ENCODE measurements at places on chromosomes 16 and 17.

DNA sequence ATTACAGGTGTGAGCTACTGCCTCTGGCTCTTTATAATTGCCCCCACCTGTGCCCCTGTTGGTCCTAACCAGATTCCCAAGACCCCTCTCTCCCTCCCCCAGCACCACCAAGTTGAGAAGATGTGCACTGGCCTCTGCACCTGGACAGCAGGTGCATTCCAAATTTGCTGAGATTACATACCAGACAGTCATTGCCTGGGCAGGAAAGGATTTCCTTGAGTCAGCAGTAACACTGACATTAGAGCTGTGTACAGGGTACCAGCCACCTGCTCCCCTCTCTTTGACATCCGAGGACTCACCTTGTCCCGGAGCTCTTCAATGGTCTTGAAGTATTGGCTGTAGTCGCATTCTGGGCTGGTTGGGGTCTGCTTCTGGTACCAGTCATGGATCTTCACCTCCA lies 659 bp downstream of the KRT15 start:
- no peak for DNase-seq

DNA sequence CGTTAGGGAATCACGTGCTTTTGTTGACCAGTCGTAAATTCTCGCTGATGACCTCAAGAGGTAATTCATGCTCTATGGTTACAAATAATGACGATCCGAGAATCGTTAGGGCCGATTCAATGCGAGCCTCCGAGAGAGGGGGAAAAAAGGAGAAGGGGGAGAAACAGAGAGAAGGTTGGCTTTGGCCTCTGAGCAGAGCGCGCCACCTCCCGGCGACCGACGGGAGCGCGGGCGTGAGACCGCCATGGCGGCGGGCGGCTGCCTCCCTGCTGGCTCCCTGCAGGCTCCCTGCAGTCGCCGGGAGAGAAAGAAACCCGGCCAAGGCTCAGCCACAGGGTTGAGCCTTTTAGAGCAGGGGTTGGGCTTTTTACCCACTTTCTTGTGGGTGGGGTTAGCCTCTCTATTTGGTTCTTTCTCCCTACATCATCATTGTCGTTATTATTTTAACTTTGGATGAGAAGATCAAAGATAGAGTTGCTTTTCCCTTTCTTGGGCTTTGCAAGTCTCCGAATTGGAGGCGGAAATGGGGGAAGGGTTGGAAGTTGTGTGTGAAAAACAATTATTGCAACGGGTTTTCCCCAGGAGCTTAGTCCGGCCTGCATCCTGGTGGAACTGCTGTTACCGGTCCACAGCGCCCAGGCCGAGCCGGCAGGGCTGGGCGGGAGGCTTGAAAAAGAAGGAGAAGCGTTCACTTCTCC lies 410 bp upstream of the HOXB5 start:
- DNase-seq: no peak

GRCh38 chr17:69913616-69914015 lies 161.4 kb upstream of the KCNJ16 start:
- DNase-seq: no peak

DNA sequence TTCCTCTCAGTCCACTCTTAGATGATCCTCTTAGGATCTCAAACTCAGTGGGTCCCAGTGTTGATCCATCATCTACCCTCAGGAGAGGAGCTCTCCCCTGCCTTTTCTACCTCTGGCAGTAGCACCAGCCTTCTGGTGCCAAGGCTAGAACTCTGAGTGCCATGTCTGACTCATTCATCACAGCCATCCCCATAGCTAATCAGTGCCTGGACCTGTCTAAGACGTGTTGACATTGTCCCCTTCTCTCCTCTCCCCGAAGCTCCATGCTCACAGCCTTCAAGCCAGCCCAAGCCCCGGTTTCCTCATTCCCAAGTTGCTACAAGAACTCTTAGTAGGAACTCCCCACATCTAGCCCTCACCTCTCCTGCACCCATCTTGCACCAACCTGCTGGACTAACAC lies 73.5 kb upstream of the GRIN2A start:
- DNase-seq: no peak

DNA sequence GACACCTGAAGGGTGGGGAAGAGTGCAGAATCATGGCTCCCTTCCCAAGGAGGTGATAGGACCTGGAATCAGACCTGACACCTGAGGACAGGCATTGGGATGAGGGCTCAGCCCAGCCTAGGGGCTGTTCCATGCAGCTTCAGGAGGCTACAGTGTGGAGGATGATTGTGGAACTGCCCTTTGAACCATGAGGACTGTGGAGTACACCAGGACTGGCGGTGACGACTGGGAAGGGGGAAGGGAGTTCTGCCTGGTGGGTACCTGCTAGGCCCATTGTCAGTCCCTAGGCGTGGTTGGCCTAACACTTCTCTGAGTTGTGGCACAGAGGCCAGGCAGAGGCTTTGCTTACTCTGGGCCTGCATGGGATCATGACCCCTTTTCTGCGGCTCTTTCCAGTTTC lies 76.1 kb downstream of the MPRIP start:
- no peak for DNase-seq

- DNase-seq: no peak
Observed at GRCh38 chr17:79628861-79629547, 18.2 kb upstream of the RBFOX3 start.

DNA sequence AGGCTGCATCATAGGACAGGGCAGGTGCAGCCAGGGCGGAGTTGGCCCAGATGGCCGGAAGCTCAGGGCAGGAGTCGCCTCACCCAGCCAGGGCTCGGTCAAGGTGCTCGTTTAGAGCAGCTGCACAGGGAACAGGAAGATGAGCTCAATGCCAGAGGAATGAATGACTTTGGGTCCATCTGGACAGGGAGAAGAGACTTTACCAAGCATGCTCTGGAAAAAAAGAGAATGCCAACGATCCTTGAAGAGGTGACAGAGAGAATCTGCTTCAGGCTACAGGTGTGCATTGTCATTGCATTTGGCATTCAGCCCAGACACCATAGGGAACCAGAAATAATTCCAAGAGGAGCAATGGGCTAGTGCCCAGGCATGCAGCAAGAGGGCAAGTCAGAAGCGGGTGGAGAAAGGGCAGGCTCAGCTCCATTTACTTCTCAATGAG lies 6.7 kb upstream of the MPP3 start:
- peak; percentile 86 for DNase-seq

DNA sequence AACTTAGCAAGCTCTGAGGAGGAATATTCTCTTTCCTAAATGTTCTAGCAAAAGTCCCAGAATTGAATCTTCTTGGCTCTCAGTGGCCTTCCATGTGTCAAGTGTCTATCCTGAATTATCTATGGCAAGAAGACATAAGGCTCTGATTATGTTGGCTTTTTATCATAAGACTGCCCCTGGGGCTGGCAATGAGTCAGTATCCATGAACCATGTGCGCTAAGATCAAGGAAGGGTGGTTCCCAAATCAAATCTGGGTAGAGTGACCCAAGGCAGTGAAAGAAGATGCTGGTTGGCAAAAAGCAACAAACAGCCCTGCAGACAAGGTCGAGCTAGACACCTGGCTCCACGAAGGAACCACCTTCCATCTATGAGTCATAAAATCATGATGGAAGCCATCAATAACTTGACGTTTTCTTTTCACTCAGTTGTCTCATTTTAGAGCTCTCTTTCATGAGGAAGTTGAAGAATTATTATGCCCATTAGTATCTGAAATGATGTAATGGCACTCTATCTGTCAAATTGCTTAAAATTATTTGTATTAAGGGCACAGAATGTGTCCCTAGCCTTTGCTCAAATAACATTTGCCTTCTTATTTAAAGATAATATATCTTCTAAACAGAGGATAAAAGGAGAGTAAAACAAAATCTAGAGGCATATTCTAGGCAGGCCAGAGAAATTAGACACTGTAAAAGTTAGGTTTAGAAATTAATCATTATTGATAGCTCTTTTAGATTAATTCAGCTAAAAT lies 657.7 kb upstream of the GOT2 start:
- no peak for DNase-seq

DNA sequence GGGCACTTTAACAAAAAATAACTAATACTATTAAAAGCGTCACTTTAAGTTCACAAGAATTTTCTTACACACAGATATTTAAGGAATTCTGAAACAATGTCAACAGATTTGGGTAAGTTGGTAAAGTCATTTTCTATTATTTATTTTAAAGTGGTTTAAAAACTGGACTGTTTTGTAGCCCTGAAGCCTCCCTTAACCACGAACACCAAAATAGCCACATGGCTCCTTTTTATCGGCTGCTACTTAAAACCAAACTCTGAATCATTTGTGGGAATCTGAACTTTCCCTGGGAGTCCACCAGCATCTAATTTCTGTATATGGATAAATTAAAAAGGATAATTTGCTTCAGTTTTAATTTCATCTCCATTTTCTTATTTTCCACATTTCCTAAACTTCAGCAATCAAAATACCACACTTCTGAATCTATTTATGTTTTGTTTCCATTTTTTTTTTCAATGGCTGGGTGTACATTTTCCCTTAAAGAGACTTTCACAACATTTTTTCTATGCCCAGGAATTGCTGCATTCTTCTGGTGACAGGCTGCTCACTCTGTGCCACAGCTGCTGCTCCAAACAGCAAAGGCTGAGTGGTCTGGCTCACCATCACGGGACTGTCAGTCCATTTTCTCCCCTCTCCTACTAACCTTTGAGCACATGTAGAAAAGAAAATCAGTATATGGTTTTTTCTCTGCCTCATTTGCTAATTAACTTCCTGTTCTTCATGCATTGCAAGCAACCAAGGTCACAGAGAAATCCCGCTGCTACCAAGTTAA lies 255.5 kb upstream of the KCNJ16 start:
- no peak for DNase-seq

- no peak for DNase-seq
Observed at GRCh38 chr17:15951368-15952047, 6.6 kb downstream of the ADORA2B start.

DNA sequence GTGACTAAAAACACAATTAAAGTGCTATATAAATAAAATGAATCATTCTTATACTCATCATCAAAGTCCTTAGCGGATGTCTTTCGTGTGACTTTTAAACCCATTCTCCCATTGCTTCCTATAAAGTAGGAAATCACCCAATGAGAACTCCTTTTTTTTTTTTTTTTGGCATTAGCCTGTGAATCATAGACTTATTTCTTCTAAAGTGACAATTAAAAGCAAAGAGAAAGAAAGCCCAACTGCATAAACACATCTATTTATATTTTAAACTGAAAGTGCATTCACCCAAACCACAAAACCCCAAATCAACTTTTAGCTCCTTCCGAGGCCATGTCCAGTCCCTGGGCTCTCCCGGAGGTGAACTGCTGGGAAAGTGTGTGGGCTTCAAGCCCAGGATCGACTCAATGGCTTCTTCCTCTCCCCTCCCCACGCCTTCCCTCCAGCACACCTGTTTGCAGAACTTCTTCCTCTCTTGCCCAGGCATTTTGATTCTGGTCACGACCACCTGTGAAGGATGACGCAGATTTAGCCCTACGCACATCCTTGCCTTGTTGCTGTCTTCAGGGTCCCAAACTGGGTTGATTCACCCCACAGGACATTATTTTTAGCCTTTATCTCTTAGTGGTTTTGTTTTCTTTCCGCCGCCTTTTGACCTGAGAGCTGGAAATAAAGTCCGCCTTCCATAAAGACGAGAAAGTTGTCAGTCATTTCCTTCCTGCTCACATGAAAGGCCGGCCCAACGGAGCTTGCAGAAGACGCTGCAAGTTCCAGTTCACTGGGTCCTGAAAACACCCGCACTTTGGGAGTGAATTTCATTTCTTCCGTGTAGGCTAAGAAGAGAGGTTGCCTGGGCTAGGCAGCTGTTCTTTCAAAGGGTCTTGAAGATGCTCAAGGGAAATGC lies 166.8 kb downstream of the MAP2K6 start:
- no peak for DNase-seq

DNA sequence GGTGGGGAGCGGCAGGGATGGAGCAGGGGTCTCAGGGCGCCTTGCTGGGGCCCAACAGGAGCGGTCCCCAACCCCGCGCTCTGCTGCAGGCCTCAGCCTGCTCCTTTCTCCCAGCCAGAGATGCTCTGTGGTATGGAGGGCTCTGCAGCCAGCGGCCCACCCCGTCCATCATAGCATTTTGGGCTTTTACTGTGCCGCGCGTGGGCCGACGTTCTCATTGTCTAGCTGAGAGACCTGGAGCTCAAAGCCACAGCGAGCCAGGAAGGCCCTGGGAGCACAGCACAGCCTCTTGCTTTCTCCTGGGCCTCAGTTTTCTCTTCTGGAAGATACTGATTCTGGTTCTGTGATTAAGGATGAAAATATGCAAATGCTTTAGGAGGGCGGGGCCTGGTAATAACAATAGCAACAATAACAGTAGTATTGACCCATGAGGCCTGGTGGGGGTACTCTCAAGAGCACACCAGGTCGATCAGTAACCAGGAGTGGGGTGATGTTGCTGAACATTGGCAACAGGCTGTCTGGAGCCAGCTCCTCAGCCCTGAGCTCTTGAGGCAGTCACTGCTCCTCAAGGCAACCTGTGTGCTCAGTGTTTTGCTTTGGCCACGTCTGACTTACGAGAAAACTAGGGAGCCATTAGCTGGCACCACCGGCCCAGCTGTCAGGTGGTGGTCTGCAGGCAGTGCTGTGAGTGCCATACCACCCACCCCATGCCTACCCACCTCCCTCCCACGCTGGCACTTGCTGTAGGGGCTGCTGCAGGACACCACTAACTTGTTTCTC lies 1.1 kb upstream of the RASD1 start:
- DNase-seq: no peak

DNA sequence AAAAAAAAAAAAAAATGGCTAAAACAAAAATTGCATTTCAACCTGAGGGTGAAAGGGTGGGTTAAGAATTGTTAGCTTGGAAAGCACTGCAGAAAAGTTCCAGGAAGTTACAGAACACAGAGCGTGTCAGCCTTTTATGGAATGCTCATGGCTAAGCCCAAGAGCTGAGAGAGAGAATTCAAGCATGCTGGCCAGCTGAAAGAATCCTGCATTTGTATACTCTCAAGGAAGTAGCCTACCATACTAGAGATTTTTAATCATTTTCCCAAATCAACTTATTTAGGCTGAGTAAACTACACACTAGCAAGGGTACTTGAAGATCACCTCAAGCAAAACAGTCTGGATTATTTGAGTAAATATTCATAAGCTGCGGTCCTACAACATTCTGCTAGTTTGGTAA lies 153.9 kb downstream of the KCNJ2 start:
- DNase-seq: no peak

DNA sequence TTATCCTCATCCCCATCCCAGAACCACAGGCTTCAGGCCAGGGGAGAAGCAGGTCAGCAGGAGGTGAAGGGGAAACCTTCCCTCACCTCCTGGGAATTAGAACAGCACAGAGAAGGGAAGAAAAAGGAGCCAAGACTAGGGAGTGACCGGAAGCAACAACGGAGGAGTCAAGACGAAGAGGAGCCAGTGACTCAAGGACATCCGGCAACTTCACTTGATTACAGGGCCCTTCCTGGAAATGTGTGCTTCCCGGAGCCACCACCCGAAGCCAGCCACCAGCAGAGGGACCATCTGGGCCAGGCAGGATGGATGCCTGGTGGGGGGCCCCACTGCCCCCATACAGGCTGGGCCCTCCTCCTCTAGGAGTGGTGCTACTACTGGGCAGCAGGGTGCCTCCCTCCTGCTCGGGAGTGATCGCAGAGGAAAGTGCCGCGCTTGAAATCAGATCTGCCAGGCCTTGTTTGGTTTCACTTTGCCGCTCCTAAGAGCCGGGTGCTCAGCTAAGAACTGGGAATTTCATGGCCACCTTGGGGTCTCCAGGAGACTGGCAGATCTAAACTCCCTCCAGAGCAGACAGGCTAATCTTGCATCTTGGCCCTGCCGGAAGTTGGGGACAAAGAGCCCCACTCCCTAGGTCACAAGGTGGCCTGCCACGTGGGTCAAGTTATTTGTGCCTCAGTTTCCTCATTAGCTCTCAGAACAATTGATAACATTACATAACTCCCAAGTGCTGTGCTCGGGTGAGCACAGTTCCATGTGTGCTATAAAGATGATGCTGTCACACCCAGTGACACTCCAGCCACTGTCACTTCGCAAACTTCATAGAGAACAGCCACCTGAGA lies 6.6 kb downstream of the CDC42EP4 start:
- no peak for DNase-seq
